ENCODE measurements at places on chromosomes 1 and 21. TPM values are rescaled to one million over a fixed set of nuclear protein-coding genes. Genes with fewer than 3 reads are reported as not detected.
A peak's percentile ranks its signal among the peaks of the same experiment; 100 is the strongest.

GRCh38 chr1:244860078-244860477 is 4.3 kb downstream of the HNRNPU start:
- peaks cover 16% of the 10 kb centered on the region for H3K4me1 ChIP-seq
- H3K4me3 ChIP-seq = peak overlapping the region; percentile 98
- H3K27ac ChIP-seq = peak overlapping the region; percentile 31
- peaks cover 11% of the 10 kb centered on the region for H3K27me3 ChIP-seq
- no peak for DNase-seq

- H3K4me3 ChIP-seq = peak overlapping the region; percentile 57
- H3K27me3 ChIP-seq = peaks cover 22% of the 10 kb centered on the region
- peaks cover 58% of the 10 kb centered on the region for H3K4me1 ChIP-seq
- H3K36me3 ChIP-seq = no peaks in the 10 kb centered on the region
- H3K27ac ChIP-seq = peak overlapping the region; percentile 89
Observed at GRCh38 chr1:6273380-6273891, 12.5 kb upstream of the GPR153 start.

The STUM gene
- 11.0 TPM for total RNA-seq

DNA sequence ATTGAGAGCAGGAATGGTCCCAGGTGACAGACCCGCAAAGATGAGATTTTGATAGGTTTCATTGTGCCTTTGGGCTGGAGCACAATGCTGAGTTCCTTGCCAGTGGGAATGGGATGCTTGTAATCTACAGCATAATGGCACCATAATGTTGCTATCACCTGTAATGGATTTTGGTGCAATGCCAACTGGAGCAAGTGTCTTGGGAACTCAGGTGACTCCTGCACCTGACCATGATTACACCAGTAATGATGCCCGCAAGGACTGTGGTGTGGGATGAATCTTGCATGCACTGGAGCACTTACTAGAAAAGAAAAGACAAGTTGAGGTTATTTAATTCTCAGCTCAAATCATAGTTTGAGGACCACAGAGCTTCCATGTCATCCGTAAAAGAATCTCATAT is 96.7 kb downstream of the PTPRU start:
- H3K27me3 ChIP-seq = no peaks in the 10 kb centered on the region
- DNase-seq = no peak
- no peaks in the 10 kb centered on the region for H3K4me1 ChIP-seq
- no peaks in the 10 kb centered on the region for H3K36me3 ChIP-seq
- H3K4me3 ChIP-seq = no peak overlapping the region

DNA sequence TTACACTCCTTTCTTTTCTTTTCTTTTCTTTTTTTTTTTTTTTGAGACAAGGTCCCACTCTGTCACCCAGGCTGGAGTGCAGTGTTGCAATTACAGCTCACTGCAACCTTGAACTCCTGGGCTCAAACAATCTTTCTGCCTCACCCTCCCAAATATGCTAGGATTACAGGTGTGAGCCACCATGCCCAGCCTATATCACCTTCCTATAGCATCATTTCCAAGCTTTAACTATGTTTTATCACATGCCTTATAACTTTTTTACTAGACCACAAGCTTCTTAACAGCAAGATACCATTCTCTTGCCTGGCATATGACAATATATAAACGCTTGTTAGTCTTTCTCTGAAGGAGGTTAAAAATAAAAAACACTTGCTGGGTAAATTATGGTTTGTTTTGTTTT is 55.3 kb upstream of the MUTYH start:
- no peak overlapping the region for H3K4me3 ChIP-seq
- H3K27me3 ChIP-seq = peaks cover 2% of the 10 kb centered on the region
- no peak overlapping the region for H3K27ac ChIP-seq
- DNase-seq = no peak
- no peaks in the 10 kb centered on the region for H3K4me1 ChIP-seq
- H3K36me3 ChIP-seq = no peaks in the 10 kb centered on the region

GRCh38 chr1:200862713-200863415 is 9.9 kb upstream of the GPR25 start:
- no peak overlapping the region for H3K27ac ChIP-seq
- no peak for DNase-seq
- no peaks in the 10 kb centered on the region for H3K27me3 ChIP-seq
- no peaks in the 10 kb centered on the region for H3K4me1 ChIP-seq
- H3K4me3 ChIP-seq = no peak overlapping the region

The PTGS2 gene
- not detected for total RNA-seq
